ENCODE measurements at places on chromosomes 3 and 15.

DNA sequence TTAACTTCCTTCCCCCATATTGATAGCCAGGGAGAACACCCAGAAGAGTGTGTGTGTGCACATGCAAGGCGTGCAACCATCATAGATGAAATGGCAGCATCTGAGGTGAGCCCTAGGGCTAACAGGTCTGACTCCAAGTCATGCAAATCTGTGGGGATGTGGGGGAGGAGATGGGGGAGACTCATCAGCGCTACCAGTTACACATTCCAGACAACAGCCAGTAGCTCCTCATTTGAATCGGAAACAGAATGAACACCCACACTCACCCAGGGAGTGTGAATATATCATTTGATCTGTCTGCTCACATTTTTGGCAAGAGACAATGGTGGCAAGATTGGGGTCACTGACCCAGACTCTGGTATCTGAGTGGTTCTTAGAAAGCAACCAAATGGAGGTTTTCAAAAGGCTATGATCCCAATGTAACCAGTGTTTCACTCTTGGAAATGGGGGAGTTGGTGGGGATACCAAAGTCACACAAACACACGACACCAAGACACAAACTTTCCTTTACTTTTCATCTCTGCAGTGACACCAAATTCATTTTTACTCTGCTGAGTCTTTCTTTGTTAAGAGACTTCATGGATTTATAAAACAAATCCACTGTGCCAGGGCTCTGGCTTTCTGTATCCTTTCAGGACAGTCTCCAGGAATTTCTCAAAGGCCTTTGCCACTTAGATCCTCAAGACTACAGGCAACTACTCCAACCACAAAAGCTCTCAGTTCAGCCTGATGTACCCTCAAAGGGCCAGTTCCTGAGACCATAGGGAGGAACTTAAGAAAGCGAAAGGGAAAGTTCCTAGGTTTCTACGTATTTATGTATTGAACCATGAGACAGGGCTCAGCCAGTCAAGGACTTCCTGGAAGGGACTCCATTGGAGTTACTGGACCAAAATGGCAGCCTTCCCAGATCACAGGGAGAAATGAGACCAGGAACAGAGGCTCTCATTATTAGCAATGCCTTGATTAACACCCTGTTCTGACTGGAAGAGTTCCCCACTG is 2.2 kb downstream of the CDCP1 start:
- peak; percentile 35 for DNase-seq

- DNase-seq, result peak; percentile 86
Observed at GRCh38 chr3:20060974-20061685, 20.9 kb downstream of the KAT2B start.

- peak; percentile 86 for DNase-seq
Observed at GRCh38 chr15:59232476-59232875, 25.8 kb downstream of the LDHAL6B start.

- DNase-seq, result no peak
Observed at GRCh38 chr15:87129916-87130315, 1050.2 kb downstream of the AGBL1 start.

DNA sequence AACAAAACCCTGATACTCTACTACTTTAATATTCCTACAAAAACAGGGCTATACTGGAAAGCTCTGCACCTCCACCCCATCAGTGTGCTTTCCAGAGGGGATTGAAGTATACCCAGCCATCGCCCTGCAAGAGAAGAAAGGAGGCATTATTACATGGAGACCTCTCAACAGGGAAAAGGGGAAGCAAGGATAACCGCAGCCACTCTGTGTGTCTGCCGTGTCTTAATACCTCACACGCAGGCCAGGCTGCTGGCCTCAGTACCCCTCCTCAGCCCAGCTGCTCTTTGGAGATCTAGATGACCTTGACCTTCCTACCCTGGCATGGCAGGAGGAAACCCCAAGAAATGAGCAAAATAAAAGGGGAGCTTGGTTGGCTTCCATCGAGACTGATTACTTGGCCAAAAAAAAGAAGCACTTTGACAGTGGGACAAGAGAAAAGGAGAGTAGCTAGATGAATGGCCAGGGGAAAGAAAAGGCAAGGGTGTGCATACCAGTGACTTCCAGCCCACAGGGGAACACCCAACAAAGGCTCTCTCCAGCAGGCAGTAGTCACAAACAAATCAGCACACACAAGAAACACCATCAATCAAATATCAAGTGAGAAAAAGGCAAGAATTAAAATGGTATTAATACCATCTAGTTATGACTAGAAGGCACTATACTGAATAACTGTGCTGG is 129.4 kb downstream of the STT3B start:
- no peak for DNase-seq
